ENCODE measurements at places on chromosomes 2 and 18. TPM values are rescaled to one million over a fixed set of nuclear protein-coding genes. Genes with fewer than 3 reads are reported as not detected.

The PSD4 gene
- total RNA-seq = 3.4 TPM

The CIB4 gene
- not detected for total RNA-seq

The PRR30 gene
- total RNA-seq = not detected

The CDKL4 gene
- 0.22 TPM for total RNA-seq

The NDUFV2 gene
- total RNA-seq = 533 TPM

The CCDC141 gene
- total RNA-seq = 116 TPM

The SNORC gene
- total RNA-seq = 0.46 TPM

The AMER3 gene
- total RNA-seq = not detected

The HOXD13 gene
- total RNA-seq = not detected

The C1D gene
- 18.4 TPM for total RNA-seq

The DARS1 gene
- total RNA-seq = 67.3 TPM

The POTEJ gene
- not detected for total RNA-seq

The C2orf92 gene
- total RNA-seq = 1.1 TPM

The FAM237A gene
- total RNA-seq = 1.2 TPM

The GREB1L gene
- 6.4 TPM for total RNA-seq

The TDRD15 gene
- not detected for total RNA-seq

The DSG2 gene
- 35.7 TPM for total RNA-seq

The REEP1 gene
- 23.6 TPM for total RNA-seq

The IL36RN gene
- total RNA-seq = not detected

The ABCG5 gene
- not detected for total RNA-seq

The C1QL2 gene
- not detected for total RNA-seq

The MAP3K2 gene
- total RNA-seq = 23.4 TPM

The ZNF396 gene
- 0.70 TPM for total RNA-seq

The TUBB8B gene
- total RNA-seq = not detected
